ENCODE measurements at places on chromosomes 11 and 22.

DNA sequence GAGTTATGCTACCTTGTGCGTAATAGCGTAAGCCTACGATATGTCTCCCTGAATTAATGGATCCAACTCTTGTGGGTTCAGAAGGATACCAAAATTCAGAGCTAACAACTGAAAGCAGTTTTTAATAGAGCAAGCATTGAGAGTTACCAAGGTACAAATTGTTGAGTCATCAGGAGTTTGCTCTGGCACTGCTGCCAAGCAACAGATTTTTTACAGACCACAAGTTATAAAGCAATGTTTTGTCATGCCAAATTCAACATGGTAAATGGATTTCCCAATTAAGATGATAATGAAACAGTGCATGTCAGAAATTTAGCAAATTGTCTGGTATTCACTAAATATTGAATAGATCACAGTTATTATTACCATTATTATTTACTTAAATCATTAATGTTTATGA is 295.6 kb downstream of the NELL1 start:
- DNase-seq, result no peak

DNA sequence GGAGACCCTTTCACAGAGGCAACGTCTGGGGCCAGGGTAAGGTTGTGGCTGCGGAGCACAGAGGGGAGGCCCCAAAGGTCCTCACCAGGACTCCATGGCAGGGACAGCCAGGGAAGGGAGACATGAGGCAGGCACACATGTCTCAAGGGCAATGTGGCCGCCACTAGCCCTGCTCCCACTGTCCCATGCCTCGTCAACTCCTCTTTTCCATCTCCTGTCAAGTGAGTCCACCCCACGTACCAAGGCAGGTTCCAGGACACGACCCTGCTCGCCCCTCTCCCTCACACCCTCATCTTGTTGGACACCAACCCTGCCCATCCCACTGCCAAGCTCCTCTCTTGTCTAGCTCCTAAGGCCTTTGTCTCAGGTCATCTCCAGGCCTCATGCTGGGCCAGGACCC is 73.2 kb downstream of the RRM1 start:
- DNase-seq, result no peak

- DNase-seq, result peak; percentile 53
Observed at GRCh38 chr22:27476729-27477128, 324.8 kb downstream of the MN1 start.

DNA sequence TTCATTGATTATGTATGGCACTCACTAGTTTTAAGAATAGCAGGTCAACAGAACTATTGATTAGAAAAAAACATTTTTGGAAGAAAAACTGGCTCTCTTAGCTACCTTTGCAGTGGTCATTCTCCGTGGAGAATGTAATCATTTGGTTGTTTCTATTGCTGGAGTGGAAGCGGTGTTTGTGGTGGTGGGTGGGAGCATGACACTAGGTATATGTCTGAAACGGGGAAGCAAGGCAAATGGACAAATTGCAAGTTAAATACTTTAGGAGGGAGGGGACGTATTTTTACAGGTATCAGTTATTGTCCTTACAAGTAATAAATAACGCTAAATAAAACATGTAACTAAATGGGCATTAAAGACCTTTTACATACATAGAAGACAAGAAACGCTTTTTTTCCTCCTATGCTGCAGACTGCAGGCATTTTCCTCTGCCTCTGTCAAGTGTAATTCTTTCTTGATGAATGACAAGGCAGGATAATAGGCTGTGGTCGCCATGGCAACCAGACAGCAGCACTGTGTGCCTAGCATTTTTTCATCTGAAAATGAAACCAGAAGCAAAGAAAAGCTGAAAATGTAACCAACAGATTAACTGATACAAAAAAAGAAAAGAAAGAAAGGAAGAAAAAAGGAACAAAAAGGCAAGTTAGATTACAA is 46.2 kb downstream of the BLID start:
- DNase-seq, result no peak

DNA sequence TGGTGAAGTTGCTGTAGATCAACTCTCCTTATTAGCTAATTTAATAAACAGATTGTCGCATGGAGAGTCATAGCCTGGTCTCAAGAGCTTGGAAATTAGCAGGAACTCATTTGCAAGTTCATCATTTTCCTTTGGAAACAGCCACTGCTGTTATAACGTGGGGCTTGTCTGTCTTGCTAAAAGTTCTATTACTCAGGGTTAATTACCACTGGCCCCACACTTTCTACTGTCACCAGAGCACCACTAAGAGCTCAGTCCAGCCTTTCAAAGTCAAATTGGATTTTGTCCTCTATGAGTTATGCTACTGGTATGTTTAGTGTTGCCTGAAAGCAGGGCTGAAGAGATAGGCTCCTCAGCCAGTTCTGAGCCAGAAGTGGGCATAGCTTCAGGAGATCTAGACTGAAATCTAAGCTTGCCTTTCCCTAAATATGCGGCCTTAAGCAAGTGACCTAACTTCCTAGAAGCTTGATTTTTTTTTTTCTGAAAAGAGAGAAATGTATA is 292.2 kb downstream of the INSC start:
- no peak for DNase-seq

DNA sequence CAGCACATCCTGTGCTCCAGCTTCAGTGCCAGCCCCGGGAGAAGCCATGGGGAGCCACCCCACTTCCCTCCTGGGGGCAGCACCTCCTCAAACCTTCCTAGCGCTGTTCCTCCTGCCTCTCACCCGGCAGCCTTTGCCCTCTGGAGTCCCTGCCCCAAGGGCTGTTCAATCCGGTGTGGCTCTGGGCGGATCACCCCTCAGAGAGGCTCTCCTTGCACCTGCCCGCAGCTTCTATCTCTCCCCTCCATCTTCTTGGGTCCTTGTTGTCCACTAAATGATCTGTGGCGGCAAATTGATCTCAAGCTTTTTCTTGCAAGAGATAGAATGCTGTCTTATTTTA is 18.1 kb upstream of the CDKN1C start:
- no peak for DNase-seq

DNA sequence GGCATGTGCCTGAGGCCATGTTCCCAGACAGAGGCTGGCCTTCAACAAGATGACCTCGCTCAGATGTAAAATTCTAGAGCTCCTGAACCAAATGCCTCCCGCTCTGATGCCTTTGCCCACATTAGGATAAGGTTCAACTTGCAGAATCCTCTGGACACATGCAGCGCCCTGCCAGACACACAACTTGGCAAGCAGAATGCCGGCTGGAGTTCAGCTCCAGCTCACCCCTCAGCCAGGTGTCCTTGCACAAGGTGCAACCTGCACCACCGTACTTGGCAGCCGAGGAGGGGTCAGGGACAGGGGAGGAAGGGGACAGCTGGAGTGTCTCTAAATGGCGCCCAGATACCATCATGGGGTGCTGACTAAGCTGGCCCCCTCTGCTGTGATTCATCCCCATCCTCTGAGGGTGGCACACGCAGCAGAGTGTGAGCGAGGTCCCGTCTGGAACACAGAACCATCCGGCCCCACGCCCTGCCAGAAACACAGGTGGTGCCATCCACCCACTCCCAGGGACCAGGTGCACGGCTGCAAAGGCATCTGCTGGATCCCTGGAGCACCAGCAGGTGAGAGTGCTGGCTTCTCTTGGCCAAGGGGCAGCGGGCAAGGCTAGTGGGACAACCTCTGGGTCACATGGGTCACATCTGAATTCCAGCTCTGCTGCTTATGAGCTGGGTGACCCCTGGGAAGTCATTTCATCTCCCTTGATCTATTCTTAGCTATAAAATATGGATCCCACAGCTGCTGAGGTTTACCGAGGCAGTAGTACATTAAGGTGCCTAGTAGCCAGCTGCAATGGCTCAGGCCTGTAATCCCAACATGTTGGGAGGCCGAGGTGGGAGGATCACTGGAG is 12.8 kb downstream of the ZMAT5 start:
- DNase-seq, result no peak

GRCh38 chr11:64157631-64158394 is 8.1 kb downstream of the MACROD1 start:
- DNase-seq, result no peak

DNA sequence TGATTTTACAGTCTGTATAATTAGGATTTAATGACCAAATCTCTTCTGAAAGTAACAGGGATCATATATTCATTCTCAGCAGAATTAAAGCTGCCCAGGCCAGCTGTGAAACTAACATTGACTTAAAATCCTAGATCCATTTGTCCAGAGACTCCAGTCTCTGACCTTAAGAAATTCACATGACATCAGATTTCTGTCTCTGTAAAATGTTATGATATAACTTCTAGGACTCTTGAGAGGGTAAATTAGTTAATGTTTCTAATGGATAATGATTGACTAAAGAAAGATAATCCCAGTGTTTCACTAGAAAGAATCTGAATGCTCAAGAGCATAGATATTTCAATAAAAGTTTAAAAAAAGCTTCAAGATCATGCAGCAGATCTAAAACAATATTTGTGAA is 6.3 kb downstream of the NOX4 start:
- no peak for DNase-seq

GRCh38 chr11:76270389-76270788 is 64.1 kb upstream of the WNT11 start:
- no peak for DNase-seq

GRCh38 chr11:2793701-2794045 is 91.9 kb downstream of the CDKN1C start:
- no peak for DNase-seq

GRCh38 chr11:66346476-66347424 is 679 bp downstream of the B4GAT1 start:
- no peak for DNase-seq

- DNase-seq, result no peak
Observed at GRCh38 chr11:12142176-12142575, 31.8 kb downstream of the MICAL2 start.

DNA sequence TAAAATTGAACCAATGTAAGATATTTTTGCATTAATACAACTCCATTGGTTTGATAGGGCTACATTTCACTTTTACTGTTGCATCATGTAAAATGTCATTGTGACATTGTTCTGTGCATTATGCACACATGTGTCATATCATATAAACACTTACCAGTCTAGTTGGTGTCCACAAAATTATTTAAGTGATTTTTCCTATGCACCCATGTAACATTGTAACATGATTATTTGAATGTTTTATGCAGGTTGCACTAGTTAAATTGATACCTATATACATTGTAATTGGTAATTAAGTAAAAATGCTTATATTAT is 9.6 kb upstream of the BIRC3 start:
- no peak for DNase-seq

GRCh38 chr11:76564364-76564763 is 106.2 kb downstream of the LRRC32 start:
- no peak for DNase-seq

GRCh38 chr22:45865561-45866125 is 111.3 kb downstream of the WNT7B start:
- no peak for DNase-seq

DNA sequence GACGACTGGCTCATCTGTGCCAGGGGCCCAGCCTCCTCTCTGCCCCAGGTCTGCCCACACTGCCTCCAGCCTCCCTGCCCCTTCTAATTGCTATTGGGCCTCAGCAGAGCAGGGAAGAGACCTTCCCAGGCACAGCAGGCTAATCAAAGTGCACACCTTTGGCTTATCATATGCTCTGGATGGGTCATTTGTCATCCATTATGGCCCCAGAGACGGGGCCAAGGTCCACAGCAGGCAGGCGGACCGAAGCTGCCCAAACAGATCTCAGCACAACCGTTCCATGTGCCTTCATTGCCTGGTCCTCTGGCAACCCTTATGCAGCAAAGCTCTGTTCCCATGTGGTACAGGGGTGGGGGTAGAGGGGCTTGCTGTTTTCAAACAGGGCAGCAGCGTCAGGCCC is 66.6 kb downstream of the TP53I11 start:
- no peak for DNase-seq

DNA sequence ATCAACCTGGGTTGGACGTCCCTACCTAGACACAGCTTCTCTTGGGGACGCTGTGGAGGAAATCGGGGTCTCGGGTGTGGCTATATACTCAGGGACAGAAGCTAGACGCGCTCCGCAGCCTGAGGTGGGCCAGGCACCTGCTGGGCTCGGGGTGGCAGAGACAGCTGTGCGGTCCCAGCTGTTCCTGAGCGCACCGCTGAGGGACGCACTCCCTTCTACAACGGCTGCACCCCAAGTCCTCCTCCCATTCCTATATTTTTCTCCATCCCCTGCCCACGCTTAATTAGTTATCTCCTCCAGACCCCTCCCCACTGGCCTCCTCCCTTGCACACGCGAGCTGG is 188 bp upstream of the MTNR1B start:
- no peak for DNase-seq

GRCh38 chr11:130299978-130300377 is 14.7 kb downstream of the ZBTB44 start:
- DNase-seq, result no peak

DNA sequence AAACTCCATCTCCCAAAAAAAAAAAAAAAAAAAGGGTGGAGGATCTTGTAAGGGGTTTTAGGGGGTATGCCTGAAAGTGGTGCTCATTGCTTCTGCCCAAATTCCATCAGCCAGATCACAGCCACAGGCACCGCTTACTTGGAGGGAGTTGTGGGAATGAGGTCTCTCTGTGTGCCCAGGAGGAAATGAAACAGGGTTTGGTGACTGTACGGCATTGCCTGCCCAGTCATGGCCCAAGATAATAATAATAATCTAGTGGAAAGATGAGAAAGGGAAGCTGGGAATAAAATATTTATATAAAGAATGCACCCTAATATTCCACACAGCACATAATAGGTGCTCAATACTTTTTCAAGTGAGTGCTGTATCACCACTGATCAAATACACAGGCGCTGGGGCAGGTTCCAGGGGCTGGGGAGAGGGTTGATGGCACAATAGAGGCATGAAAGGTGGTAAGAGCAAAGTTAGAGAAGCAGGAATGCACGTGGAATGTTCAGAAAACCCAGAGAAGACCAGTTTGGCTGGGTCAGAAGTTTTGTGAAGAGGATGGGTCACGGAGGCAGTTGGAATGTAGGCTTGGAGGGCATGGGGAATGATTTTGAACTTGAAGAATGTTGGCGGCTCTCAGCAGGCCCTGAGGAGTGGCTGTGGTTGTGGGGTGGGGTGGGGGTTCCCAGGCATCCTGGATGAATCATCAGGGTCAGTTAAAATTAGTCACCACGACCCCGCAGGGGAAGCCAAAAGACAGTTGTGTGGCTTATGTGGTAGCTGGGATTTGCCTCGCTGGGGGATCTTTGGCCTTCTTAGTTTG is 12.5 kb upstream of the MB start:
- peak; percentile 87 for DNase-seq

DNA sequence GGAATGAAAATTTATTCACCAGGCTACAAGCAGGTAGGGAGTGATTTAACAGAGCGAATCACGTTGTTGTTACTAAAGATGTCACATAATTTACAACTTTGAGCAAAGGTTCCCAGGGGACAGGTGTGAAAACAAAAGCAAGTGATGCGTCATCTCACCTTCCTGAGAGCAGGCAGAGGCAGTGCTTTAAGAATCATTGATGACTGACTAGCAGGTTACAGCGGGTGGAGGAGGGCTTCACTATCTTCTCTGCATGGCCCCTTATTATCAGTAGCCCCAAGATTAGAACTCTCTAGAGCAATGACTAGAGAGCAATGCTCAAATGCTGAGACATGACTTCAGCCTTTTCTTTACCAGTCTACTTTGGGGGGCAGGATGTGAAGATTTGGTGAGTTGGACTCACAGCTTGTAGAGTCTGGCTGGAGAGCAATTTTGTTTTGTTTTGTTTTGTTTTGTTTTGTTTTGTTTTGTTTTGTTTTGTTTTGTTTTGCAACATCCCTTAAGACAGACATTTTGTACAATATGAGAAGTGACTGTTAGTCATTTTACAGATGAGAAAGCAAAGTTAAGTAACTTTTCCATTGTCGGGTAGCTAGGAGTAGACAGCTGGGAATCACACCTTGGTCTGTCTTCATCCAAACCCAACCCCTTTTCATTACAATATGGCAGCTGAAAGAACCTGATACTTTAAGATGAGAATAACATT is 84.8 kb downstream of the SLC1A2 start:
- DNase-seq, result no peak
